Fibroblast of villous mesenchyme (primary cell): ENCODE measurements at places on chromosomes 12 and 14.

DNA sequence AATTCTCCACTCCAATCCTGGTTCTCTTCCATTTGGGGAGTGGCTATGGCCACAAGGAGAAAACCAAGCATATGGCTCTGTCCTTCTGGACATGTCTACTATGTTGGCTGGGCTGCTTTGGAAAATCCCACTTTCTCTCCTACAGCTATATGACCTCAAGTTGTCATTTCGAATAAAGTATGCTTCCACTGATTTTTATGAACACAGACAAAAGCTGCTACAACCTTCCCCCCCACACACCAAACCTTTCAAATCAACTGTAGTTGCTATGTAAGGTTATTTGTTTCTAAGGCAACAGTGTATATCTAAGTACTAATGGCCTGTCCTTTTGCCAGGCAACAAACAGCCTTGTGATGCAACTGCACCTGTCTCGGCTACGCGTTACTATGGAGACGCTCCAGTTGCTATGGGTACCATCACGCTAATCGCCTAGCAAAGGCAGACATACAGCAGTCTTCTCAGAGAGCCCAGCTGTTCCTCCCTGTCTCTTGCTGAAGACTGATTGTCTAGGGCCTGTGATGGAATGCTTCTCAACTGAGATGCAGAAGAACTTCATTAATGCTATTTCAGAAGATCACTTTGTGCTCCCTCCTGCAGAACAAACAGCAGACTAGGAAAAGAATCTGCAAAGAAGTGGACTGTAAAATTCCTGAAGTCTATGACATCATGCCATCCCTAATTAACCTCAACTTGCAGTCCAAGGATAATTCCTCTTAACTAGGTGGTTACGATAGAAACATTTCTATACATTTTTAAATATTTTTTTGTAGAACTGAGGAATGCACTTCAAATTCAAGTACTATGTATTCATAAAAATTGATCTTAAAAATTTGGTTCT, 67.6 kb downstream of the FOXN3 start:
- DNase-seq = no peak

DNA sequence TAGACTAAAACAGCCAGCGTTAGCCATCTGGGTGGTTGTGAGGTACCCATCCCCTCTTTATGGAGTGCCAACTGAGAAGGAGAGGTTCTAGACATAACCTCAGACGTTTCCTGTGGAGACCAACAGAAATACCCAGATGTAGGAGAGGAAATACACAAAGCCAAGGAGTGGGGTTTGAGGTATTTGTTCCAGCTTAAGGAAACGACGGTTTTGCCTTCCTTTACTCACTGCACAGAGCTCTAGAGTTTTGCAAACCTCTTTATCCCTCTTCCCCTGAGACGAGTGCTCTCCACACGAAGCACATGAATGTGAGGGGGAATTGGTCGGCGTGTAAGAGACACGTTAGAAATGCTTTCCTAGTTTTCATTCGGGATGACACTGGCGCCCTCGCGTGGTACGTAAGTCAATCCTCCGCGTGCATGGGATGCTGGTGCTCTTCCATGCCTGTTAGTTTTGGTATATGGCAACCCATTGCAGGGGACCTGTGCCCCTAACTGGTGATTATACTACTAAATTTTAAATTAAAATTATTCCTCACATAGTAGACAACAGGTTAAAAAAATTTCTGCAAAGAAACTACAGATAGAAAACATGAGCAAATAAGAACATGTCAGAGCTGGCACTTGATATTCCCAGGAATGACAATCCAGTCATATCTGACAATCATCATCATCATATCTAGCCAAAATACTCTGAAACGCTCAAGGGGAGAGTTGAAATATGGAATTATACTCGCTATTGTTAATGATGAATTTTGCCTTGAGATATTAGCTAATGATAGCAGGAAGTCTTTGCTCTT, 121.7 kb downstream of the PPM1H start:
- peak; percentile 69 for DNase-seq

GRCh38 chr14:44846232-44846824, 115.4 kb downstream of the KLHL28 start:
- DNase-seq = peak; percentile 45

GRCh38 chr12:84276215-84276614, 636.4 kb downstream of the SLC6A15 start:
- DNase-seq = no peak

GRCh38 chr12:39389399-39390150, 53.3 kb downstream of the KIF21A start:
- no peak for DNase-seq

DNA sequence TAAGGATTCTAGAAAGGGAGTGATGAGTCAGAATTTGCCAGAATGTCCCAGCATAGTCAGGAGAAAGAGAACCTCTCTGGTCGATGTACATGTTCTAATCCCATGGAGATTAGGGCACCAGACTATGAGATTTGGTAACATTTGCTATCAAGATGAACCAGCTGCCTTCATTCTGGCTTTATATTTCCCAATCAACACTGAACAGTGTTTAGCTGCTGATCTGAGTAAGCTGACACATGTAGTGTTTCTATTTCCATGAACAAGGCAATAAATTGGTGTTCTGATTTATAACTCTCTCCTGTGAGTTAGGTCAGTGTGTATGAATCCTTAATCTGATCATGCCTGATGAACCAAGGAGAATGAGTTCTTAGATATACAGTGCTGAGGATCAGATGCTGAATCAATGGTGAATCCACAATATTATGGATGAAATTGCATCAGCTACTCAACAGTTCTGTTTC, 158.0 kb upstream of the AMIGO2 start:
- DNase-seq = peak; percentile 90

DNA sequence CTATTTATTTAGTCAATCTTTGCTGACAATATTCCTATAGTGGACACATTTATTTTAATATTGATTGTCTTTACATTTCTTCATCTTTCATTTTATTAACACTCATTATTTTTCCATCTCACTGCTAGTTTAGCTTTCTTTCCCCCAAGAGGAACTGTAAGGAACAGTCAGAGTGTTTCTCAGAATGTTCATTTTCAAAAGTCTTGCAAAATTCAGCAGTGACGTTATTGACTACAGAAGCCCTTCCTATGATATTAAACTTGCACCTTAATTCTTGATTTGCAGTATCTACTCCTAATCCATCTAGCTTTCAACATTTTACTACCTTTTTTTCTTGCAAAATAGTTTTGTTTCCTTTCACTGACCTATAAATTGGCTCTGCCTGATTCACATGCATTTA, 13.0 kb downstream of the CLEC2B start:
- no peak for DNase-seq

DNA sequence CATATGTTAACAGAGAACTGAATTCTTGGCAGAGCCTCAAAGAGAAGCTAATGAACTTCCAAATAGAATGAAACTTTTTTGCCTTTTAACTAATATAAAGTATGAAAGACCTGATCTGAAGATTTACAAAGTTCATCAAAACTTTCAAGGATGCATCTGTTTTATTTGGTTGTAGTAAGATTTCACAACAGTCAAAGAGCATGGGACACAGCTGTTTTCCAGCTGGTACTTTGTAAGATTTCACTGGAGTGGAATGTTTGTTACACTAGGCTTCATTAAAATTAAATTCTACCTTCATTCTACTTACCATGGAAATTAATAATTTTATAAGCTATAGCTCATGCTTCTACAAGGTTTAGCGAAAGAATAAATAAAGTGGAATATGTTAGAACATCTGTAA, 351.2 kb downstream of the SLC6A15 start:
- peak; percentile 46 for DNase-seq

DNA sequence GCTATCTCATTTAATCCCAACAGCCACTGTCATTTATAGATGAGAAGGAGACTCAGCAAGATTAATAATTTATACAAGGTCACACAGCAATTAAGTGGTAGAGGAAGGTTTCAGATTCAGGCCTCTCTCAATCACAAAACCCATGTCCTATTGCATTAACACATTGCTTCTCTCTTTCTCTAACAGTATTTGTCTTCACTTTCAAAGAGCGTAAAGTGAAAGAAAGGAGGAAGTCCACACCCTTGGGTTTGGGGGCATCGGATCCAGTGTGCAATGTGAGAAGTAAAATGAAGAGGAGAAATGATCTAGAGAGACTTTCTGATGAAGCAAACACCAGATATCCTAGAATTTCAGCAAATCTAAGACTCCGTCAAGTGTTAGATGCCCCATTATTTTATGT, 7.0 kb upstream of the VRK1 start:
- no peak for DNase-seq

DNA sequence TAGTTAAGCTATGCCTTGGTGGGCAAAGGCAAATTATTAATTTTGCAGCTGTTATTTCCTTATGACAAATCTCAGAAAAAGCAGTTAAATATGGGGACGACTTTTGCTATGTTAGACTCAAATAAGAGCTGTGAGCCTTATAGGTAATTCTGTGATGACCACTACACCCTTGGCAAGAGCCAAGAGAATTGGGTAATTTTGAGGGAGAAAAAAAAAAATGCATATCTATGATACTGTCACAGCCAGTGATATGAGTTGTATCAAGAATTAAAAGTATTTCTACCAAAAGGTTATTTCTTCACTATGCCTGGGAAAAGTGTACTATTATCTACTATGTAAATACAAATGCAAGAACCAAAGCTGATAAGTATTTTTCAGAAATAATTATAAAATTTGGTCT, 43.9 kb downstream of the SCAF11 start:
- DNase-seq = no peak

- no peak for DNase-seq
Observed at GRCh38 chr12:3335078-3335487, 155.9 kb upstream of the PRMT8 start.

GRCh38 chr14:64235652-64236640, 58.2 kb downstream of the ESR2 start:
- DNase-seq = no peak

DNA sequence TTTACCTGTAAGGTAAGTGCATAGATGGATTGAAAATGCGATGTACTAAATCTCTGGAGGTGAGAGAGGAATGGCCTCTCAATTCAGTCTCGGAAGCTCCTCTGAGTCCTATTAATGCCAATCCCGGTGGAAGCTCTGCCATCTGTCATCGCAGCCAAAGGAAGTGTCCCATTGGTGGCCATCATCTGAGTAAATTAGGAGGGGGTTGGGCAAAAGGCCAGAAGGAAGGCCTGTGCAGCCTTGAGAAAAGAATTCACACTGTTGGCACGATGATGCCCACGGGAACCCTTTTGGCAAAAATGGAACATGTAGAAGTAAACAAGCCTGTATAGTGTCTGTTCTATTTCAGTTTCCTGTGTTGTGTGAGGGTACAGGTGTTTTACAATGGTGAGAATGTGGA, 494.8 kb downstream of the NELL2 start:
- DNase-seq = no peak

DNA sequence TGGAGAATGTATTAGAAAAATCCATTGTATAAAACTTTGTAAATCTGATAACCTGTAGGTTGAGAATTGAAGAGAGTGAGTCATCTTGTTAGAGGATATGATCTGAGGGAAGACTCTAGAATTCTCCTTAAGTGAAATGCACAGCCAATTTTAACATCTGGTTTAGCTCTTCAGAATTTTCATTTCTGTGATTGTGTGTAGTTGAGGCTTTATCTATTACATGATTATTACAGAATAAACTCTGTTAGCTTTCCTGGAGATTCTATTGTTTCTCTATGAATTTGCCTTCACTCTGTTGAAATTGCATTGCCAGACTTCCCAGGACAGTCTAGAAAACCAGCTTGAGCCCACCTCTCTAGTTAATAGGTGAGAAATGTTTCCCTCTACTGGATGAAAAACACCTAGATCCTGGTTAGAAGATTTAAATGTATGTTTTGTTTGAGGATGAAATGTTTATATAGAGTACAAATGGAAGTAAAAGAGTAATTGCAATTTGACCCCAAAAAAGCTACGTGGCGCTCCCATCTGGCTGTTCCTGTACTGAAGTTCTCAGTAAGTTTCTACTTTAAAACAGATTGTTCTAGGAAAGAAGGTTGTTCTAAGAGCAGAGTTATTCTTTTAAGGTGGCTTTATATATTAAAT, 2.9 kb downstream of the NUDT4 start:
- peak; percentile 51 for DNase-seq

- peak; percentile 95 for DNase-seq
Observed at GRCh38 chr12:124568431-124569374, 1.3 kb upstream of the NCOR2 start.

DNA sequence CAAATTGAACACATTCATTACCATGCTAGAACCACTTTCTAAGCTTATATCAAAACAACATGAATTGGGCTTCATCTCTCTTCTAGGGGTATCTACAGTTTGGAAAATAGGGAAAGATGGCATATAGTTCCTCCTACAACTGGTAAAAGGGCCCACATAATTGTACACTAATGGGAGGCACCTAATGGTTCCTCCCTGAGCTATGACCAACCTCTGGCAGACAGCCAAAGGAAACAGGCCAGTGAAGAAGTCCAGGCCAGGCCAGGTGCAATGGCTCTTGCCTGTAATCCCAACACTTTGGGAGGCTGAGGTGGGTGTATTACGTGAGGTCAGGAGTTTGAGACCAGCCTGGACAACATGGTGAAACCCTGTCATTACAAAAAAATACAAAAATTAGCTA, 23.2 kb upstream of the APOF start:
- DNase-seq = no peak

- DNase-seq = no peak
Observed at GRCh38 chr12:105858981-105859710, 279.6 kb downstream of the NUAK1 start.
